ENCODE measurements at places on chromosomes 11 and 22. TPM values are rescaled to one million over a fixed set of nuclear protein-coding genes. Genes with fewer than 3 reads are reported as not detected.

XPNPEP3 gene
- 13.8 TPM for total RNA-seq

GSTP1 gene
- 67.8 TPM for total RNA-seq

ADORA2A gene
- total RNA-seq: 22.0 TPM

B4GALNT4 gene
- 6.0 TPM for total RNA-seq

DDIAS gene
- 0.47 TPM for total RNA-seq

NRIP3 gene
- total RNA-seq: 3.8 TPM

ALDH3B2 gene
- total RNA-seq: not detected

ANO1 gene
- total RNA-seq: not detected

TMEM132A gene
- total RNA-seq: not detected

MCAM gene
- 54.0 TPM for total RNA-seq

KAT5 gene
- 123 TPM for total RNA-seq

USH1C gene
- total RNA-seq: not detected

FAM180B gene
- 0.47 TPM for total RNA-seq

HORMAD2 gene
- total RNA-seq: not detected

SEC14L3 gene
- not detected for total RNA-seq

KCNK7 gene
- total RNA-seq: 5.7 TPM

INS gene
- not detected for total RNA-seq

OR6Q1 gene
- not detected for total RNA-seq

SBF1 gene
- total RNA-seq: 217 TPM

C11orf91 gene
- total RNA-seq: not detected

OR10D3 gene
- not detected for total RNA-seq

LRRC56 gene
- 5.7 TPM for total RNA-seq

SAA2 gene
- total RNA-seq: not detected

NAV2 gene
- total RNA-seq: 0.96 TPM

CD6 gene
- total RNA-seq: 533 TPM
